Caco-2 (cell line): ENCODE measurements at places on chromosomes 1 and 21. TPM values are rescaled to one million over a fixed set of nuclear protein-coding genes. Genes with fewer than 3 reads are reported as not detected.

SPRR1B gene
- not detected in 2 replicates for total RNA-seq

- DNase-seq = no peak
Observed at GRCh38 chr1:172298141-172298540, 122.3 kb upstream of the C1orf105 start.

GRCh38 chr1:212666116-212666775, 33.4 kb downstream of the BATF3 start:
- no peak for DNase-seq

C2CD2 gene
- 12.6 and 13.5 TPM in 2 replicates for total RNA-seq
